ENCODE measurements at places on chromosomes 12 and 14. TPM values are rescaled to one million over a fixed set of nuclear protein-coding genes. Genes with fewer than 3 reads are reported as not detected.

IFI27L1 gene
- total RNA-seq, result 24.7 TPM

SERPINA4 gene
- not detected for total RNA-seq

GPR68 gene
- total RNA-seq, result 0.96 TPM

PTPN6 gene
- not detected for total RNA-seq

KRT6A gene
- total RNA-seq, result 1.4 TPM

RTL1 gene
- total RNA-seq, result not detected

FITM1 gene
- total RNA-seq, result not detected

ETFBKMT gene
- 2.5 TPM for total RNA-seq

ART4 gene
- total RNA-seq, result 7.9 TPM

JAG2 gene
- total RNA-seq, result 0.58 TPM

NOPCHAP1 gene
- 7.3 TPM for total RNA-seq

OAS3 gene
- 9.2 TPM for total RNA-seq

CACNB3 gene
- total RNA-seq, result 10.7 TPM

MYF6 gene
- not detected for total RNA-seq

PRB3 gene
- total RNA-seq, result not detected

RNF212B gene
- total RNA-seq, result not detected

LRRC10 gene
- total RNA-seq, result not detected

KRT73 gene
- not detected for total RNA-seq

IL23A gene
- total RNA-seq, result 0.28 TPM

ST8SIA1 gene
- 0.28 TPM for total RNA-seq

PMEL gene
- 1.1 TPM for total RNA-seq

ZNF26 gene
- total RNA-seq, result 10.9 TPM

RD3L gene
- total RNA-seq, result not detected

GPR162 gene
- total RNA-seq, result 0.96 TPM

MVK gene
- 14.0 TPM for total RNA-seq

PIWIL1 gene
- not detected for total RNA-seq

HOXC12 gene
- not detected for total RNA-seq

ABCD2 gene
- under 0.01 TPM for total RNA-seq

CCDC197 gene
- total RNA-seq, result not detected

GALNT9 gene
- 0.19 TPM for total RNA-seq

TXNDC16 gene
- total RNA-seq, result 2.1 TPM

OTOGL gene
- total RNA-seq, result 0.28 TPM
